MV-4-11 (cell line): ENCODE measurements at places on chromosomes 1 and 21.

- no peak for DNase-seq
Measured at GRCh38 chr1:162475539-162476185, 22.0 kb upstream of the UHMK1 start.

DNA sequence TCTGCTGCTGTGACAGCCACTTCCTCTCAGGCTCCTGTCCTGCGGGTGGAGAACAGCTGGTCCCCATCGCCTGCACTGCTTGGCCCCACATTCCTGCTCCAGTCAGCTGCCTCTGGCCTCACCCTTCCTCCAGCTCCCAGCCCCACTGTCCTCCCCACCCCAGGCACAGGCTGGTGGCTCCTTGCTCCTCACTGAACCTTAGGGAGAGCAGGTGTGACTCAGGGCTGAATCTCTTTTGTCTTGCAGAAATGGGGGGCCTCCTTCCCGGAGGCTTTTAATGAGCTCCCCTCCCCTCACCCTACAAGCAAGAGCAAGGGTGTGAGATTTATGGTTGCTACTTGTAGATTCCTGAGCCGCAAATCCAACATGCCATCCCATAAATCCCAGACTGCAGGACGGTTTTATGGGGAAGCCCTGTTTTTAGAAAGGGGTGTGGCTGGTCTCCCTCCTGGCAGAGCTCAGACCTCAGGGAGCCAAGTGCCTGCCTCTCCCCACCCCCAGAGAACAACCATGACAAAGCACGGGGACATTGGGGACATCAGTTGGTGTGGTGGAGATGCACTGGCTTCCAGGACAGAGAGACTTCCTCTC, 15.2 kb downstream of the CDK18 start:
- no peak for DNase-seq

DNA sequence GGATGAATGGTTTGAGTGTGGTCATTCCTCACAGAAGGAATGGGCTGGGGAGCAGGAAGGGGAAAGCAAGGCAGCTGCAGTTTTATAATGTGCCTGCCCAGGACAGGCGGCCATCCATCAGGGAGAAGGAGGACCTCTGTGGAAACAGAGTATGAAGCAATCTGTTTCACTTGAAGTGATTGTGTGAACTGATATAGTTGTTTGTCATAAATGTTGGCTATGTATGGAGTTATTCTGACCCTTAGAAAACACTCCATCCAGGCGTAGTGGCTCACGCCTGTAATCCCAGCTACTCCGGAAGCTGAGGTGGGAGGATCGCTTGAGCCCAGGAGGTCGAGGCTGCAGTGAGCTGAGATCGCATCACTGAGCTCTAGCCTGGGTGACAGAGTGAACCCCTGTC, 46.5 kb downstream of the NENF start:
- DNase-seq, result no peak

- peak; percentile 67 for DNase-seq
Measured at GRCh38 chr1:238647877-238648276, 738.5 kb upstream of the CHRM3 start.

DNA sequence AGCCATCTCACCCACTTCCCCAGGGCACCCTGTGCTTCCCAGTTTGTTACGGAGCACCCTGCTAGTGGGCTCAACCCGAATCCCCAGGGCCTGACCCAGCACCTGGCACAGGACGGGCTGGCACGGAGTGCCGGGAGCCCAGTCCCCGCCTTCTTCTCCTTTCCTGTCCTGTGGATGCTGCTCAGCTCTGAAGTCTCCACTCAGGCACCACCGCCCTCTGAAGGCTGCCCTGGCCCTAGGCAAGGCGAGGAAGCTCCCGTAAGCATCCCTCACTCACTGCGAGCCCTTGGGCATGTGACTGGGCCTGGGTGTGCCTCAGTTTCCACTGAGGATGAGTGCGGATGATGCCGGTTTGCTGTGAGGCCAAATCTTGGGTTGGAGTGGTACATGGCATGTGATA, 21.8 kb downstream of the SLC1A7 start:
- DNase-seq, result no peak

DNA sequence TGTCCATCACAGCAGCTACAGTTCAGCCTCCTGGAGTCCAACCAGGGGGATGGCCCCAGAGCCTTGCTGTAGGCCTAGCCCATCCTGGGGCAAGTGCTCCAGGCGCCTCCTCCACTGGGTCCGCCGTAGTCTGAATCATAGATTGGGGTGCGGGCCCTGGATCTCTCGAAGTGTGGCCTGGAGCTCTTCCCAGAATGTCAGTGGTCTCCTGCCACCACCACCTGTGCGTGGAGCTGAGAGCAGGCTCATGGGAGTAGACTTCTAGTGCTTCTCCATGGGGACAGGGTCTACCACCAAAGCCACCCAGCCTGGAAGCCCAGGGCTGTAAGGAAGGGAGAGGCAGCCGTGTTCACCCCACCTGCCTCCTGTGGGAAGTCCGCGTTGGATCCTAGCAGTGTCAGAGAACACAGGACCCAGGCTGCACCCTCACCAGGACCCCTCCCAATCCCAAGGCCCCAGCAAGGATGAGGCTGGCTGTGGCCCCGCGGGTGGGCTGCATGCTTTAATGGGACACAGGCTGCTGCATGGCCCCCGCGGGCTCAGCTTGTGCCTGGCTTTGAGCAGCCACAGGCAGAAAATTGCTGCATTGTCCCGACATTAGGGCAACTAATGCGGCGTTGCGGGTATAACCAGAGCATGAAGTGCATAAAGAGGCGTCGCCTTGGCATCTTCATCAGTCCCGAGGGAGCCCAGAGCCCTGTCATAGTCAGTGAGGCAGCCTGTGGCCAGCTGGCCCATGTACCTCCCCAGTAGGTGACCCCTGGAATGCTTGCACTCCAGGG, 735 bp upstream of the HES3 start:
- DNase-seq, result no peak

DNA sequence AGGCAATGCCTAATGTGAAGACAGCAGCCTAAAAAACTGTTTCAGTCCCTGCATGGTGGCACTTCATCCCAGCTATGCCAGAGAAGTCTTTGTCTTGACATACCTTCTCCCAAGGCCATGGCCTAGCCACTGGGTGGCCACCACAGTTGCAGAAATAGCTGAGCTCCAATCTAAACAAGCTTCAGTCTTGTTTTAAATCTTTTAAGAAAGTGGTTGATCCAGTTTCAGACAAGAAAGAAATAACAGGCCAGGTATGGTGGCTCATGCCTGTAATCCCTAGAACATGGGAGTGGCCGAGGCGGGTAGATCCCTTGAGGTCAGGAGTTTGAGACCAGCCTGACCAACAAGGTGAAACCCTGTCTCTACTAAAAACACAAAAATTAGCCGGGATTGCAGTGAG, 600.0 kb upstream of the PLXNA2 start:
- no peak for DNase-seq

- DNase-seq, result no peak
Measured at GRCh38 chr1:93694039-93694438, 12.4 kb upstream of the BCAR3 start.

DNA sequence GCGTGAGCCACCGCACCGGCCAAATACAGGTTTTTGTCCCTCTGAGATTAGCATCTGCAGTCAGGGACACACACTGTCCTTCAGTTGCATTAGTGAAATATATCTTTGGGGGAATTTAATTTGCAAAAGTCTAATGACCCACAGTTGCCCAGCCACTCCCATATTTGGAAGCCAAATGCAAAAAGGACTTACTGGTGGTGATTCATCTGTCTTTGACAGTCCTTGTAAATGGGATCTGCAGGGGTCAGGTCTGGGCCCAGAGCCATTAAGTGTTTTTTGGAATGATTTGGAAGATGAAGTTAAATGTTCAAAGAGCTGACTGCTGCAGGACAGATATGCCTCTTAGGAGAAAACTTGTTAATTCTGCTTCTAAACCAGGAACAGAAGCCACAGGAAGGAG, 44.6 kb upstream of the DNASE2B start:
- no peak for DNase-seq

GRCh38 chr1:212967801-212968200, 17.5 kb downstream of the VASH2 start:
- DNase-seq, result peak; percentile 61

DNA sequence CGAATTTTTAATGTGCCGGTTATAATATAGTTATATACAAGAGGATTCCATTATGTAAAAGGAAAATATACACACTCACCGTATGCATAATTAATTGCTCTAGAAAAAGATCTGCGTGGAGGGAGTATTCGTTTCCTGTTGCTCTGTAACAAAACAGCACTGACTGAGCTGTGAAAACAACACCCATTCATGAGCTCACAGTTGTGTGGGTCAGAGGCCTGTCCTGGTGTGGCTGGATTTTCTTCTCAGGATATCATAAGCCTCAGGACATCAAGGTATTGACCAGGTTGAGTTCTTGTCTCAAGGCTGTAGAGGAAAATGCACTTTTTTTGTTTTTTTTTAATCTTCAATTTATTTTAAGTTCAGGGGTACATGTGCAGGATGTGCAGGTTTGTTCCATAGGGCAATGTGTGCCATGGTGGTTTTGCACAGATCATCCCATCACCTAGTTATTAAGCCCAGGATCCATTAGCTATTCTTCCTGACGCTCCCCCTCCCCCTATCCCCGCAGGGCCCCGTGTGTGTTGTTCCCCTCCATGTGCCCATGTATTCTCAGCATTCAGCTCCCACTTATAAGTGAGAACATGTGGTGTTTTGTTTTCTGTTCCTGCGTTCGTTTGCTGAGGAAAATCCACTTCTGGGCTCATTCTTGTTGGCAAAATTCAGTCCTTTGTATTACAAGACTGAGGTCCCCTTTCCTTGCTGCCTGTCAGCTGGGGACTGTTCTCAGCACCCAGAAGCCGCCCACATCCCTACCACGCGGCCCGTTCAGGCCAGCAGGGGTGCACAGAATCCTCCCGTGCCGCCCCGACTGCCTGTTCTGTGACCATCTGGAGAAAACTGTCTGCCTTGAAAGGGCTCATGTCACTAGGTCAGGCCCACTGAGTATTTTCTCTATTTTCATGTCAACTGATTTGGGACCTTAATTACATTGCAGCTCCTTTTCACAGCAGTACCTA, 87.4 kb upstream of the ERRFI1 start:
- no peak for DNase-seq

DNA sequence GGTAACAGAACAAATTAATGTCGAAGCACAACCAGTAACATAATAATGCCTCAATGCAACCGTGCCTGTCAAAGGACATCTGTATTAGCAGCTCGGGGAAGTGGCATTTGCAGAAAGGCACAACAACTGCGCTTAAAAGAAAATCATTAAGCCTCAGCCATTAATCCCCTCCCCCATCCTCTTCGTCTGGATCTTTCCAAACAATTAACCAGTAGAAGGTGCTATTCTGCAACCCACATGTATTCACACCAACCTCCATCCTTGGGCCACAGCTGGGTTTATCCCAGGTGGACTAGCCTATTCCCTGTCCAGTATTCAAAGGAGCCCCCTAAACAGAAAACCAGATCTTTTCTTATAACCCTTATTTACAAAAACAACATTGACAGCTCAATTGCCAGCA, 2.6 kb downstream of the RERE start:
- no peak for DNase-seq

DNA sequence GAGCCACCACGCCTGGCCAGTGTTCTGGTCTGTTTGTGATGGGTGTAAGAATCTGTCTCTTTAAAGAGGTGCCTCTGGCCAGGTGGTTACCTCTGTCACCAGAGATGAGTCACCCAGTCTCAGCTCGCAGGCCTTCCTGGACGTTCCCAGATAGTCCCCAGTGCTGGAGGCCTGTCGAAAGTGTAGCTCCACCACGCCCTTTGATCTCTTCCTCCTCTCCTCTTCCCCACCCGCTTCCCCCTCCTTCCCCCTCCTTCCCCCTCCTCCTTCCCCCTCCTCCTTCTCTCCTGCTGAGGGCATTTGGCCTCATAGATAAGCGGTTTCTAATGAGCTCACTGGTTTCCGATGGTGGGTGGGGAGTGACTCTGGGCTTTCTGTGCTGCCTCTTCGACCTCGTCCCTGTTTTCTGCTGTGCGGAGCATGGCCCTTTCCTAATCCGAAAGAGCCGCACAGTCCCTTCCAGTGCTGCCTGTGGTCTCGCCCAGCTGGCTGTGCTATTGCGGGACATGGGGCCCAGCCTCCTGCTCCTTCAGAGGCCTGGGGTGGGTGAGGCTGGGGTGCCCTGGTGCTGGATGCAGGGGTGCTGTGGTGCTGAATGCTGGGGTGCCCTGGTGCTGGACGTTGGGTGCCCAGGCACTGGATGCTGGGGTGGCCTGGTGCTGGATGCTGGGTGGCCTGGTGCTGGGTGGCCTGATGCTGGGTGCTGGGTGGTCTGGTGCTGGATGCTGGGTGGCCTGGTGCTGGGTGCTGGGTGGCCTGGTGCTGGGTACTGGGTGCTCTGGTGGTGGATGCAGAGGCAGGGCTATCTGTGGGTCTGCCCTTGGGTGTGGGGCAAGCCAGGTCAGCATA, 19.2 kb downstream of the AGPAT3 start:
- peak; percentile 16 for DNase-seq

- peak; percentile 65 for DNase-seq
Measured at GRCh38 chr1:119549719-119550132, 42.7 kb downstream of the HSD3B1 start.

- DNase-seq, result no peak
Measured at GRCh38 chr1:203581841-203582240, 44.8 kb upstream of the ATP2B4 start.

- DNase-seq, result no peak
Measured at GRCh38 chr1:226983247-226983991, 43.3 kb downstream of the COQ8A start.

- no peak for DNase-seq
Measured at GRCh38 chr21:28657566-28657965, 335.1 kb downstream of the LTN1 start.
